ENCODE measurements at places on chromosomes 7 and 10.

DNA sequence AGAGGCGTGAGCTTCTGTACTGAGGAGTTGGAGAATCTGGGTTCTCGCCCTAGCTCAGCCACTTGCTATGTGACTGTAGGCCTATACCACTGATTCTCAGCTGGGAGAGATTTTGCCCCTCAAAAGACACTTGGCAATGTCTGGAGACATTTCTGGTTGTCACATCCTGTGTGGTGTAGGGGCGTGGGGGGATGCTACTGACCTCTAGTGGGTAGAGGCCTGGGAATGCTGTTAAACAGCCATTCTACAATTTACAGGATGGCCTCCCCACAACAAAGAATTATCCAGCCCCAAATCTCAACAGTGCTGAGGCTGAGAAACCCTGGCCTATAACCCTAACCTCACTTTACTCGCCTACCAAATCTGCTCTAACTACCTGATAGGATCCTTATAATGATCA, 58.8 kb upstream of the GAD2 start:
- no peak for DNase-seq

DNA sequence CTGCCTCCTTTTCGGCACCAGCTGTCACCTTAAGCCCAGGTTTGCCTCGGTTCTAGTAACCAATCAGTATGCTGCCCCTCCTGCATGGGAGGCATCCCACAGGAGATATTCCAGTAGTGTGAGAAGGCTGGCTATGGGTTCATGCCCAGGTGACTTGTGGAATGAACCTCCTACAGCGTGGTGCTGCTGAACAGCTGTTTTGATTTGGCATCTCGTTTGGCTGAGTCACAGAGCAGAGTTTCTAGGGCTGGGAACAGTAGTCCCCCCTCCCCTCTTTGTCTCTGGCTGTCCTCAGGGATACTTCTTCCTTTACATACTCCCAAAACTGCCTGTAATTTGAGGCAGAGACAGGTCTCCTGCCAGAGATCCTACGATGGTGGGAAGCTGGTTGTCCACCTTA, 16.1 kb downstream of the R3HCC1L start:
- DNase-seq: no peak

DNA sequence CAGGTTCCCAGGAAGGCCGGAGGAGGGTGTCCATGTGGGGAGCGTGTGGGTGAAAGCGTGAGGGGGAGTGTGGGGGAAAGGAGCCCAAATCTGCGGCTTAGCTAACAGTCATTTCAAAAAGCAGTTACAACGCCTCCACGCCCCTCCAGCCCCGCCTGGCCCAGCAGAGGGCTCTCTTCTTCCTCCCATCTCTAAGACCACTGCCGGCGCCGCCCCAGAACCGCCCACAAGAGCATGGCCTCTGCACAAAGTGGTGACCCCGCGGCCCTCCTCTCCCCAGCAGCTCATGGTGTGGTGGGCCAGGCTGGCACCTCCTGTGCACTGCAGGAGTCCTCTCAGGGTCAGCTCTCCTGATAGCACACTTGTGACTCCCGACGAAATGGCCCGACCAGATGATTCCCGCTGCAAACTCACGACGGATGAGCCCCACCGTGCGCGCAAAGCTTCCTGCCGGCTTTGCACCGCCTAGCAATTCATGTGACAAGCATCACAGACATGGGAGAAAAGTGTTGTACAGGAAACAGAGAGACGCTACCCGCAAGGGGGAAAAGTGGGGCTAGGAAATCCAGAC, 12.4 kb upstream of the HUS1 start:
- DNase-seq: peak; percentile 78

- DNase-seq: no peak
Observed at GRCh38 chr10:3467052-3467951, 294.7 kb upstream of the PITRM1 start.

DNA sequence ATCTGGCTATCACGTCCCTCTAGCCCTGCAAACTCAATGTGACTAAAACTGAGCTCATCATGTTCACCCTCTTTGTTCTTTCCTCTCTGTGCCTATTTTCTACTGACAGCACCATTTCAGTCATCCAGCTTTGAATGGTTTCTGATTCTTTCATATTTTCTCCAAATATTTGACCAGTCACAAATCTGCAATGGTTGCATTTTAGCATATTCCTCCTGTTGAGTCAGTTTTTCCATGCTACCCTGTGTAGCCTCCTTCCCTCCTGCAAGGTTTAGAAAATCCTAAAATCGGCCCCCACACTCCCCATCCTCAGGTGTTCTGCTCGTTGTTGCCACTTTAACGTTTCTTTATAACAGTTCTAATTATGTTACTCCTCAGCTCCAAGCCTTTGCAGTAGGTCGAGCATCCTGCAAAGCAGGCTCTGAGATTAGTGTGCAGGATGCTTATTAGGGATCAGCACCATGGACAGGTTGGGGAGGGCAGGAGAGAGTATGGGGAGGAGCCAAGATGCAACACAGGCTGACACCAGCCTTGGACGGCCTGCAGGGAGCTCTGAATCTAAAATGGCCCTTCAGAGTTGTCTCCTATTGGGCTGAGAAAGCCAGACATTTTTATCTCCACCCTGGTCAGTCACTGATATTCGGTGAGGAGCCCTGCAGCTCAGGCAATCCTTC, 531.0 kb upstream of the COBL start:
- DNase-seq: no peak

DNA sequence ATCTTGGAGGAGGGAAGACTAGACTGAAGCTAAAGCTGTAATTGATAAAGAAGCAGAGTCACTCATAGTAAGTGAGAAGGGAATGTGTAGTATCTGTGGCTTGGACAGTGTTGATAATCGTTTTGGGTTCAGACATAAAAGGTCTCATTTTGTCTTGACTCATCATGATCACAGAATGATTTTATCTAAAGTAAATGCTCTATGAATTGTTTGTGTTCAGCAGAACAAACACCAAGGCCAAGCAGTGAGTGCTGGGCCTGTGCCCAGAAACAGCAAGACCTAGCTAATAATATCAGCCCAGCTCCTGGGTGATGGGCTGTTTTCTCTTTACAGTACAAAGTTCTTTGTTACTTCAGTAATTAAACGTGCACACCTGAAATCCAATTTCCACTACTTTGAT, 26.7 kb upstream of the CD36 start:
- DNase-seq: no peak

DNA sequence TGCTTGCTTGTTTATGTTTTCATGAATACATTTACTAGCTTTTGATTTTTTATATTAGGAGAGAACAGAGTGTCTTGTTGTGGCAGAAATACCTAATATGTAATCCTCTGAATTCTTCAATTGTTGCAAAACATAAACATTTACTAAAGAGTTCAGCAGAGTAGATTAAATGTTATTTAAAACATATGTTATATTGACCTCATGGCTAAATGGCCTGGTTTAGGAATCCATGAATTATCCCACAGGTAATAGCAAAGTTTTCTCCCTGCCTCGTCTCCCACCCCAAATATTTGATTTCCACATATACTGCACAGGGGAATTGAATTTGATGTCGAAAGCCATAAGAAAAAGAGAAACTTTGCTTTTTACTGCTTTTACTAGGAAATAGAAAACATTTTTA, 111.8 kb downstream of the ADK start:
- no peak for DNase-seq

DNA sequence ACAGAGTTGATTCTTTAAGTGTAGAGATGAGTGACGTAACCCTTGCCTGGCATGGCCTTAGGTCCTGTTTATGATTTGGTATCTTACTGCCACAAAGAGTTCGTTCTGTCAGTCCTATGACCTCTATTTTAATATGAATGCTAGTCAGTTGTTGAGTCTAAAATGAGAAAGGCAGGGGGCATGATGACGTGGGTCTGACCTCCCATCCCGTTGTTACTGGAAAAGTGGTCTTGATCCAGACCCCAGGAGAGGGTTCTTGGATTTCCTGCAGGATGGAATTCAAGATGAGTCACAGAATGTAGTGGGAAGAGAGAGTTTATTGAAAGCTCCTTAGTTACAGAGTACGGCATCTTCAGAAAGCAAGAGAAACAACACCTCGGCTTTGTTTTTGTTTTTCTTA, 317.0 kb upstream of the COBL start:
- no peak for DNase-seq

- no peak for DNase-seq
Observed at GRCh38 chr10:128567551-128567950, 441.3 kb upstream of the MKI67 start.

DNA sequence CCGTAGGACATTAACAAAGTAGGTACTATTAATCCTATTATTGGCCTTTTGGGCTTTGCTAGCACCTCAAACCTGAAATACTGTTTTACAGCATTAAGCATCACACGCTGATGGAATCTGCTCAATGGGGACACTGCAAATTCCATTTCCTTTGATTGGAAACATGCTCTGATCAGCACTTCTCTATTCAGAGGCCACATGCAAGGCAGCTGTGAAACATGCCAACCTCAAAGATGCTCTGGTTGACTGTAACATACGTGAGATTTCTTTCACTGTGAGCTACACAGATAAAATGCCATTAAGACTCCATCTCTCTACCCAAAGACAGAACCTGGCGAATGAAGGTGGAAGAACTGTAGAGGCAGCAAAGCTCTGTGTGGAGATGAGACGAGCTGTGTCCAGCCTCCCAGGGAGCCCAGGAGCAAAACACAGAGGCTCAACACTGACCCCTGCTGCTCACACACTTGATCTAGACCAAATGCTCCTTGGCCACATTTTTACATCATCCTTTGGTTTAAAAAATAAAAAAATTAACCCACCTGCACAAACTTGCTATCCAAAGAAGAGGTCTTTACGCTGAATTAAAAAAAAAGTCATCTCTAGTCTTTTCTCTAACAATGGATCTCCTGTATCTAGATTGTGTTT, 8.0 kb downstream of the RSU1 start:
- DNase-seq: no peak

- DNase-seq: no peak
Observed at GRCh38 chr7:155007947-155008346, 5.0 kb upstream of the PAXIP1 start.

Measured in activated CD8-positive, alpha-beta memory T cell treated with anti-CD3 and anti-CD28 coated beads for 4 hours (primary cell).